Naive B cell (primary cell): ENCODE measurements at places on chromosomes 4 and X. TPM values are rescaled to one million over a fixed set of nuclear protein-coding genes. Genes with fewer than 3 reads are reported as not detected.

GRCh38 chr4:168569931-168570276, 73.1 kb downstream of the PALLD start:
- no peaks in the 10 kb centered on the region for H3K36me3 ChIP-seq
- no peaks in the 10 kb centered on the region for H3K27me3 ChIP-seq
- H3K4me3 ChIP-seq: no peak overlapping the region
- no peaks in the 10 kb centered on the region for H3K4me1 ChIP-seq

- H3K4me3 ChIP-seq: no peak overlapping the region
- H3K36me3 ChIP-seq: no peaks in the 10 kb centered on the region
- H3K27me3 ChIP-seq: peaks cover 9% of the 10 kb centered on the region
- DNase-seq: no peak
Measured at GRCh38 chr4:7766086-7766485, 173.6 kb downstream of the AFAP1 start.

VCX2 gene
- not detected for polyA plus RNA-seq

CT45A10 gene
- polyA plus RNA-seq: not detected

SAP30 gene
- 2.0 TPM for polyA plus RNA-seq
